NCI-H1930 (cell line): ENCODE measurements at places on chromosomes 16 and 17.

- DNase-seq, result no peak
Observed at GRCh38 chr16:81029930-81030604, 5.6 kb upstream of the ATMIN start.

DNA sequence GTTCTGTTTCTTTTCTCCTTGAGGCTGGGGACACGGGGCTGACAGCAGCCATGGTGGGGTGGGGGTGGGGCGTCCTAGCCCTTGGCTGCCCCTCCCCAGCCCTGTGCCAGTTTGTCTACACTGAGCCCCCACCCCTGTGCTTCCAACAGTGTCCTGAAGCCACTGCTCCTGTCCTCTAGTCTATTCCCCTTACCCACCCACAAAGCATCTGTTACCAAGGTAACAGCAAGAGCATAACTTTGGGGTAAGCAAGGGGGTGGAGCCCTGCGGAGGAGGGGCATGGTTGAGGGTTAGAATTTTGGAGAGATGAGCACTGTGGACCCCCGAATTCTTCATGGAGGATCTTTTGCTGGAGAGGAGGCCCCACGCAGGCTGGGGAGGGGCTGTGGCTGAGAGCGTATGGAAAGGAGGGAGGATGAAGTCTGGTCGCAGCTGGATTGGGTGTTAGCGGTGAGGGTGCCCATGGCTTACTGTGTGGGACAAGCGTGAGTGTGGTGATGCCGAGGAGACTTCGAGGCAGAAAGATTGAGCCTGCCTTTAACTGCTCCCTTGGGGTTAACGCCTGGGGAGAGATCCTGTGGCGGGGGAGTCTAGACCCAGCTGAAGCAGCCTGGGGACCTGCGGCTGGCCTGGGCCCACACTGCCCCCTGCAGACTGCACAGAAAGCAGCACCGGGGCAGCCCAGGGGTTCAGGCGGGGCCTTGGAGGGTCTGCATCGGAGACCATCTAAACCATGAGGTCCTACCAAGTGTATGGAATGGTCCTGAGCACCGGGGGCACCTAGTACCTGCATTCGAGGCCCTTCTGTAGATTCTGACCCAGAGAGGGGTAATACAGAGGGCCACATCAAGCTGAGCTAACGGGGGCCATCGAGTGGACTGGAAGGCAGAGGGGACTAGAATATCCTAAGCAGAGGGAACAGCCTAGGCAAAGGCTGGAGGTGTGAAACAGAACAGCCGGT, 6.1 kb upstream of the STAC2 start:
- DNase-seq, result no peak

- no peak for DNase-seq
Observed at GRCh38 chr16:72925631-72925979, 122.3 kb downstream of the ZFHX3 start.

- no peak for DNase-seq
Observed at GRCh38 chr16:140175-140857, 1.8 kb upstream of the NPRL3 start.
